Thymus (tissue), 14 donors: ENCODE measurements at places on chromosomes 3 and 15. TPM values are rescaled to one million over a fixed set of nuclear protein-coding genes. Genes with fewer than 3 reads are reported as not detected.

GRCh38 chr15:45943240-45943639 is 308.4 kb downstream of the SQOR start:
- H3K4me3 ChIP-seq, result no peak overlapping the region
- H3K4me1 ChIP-seq, result no peaks in the 10 kb centered on the region
- no peaks in the 10 kb centered on the region for H3K36me3 ChIP-seq
- H3K27ac ChIP-seq, result no peak overlapping the region

DNA sequence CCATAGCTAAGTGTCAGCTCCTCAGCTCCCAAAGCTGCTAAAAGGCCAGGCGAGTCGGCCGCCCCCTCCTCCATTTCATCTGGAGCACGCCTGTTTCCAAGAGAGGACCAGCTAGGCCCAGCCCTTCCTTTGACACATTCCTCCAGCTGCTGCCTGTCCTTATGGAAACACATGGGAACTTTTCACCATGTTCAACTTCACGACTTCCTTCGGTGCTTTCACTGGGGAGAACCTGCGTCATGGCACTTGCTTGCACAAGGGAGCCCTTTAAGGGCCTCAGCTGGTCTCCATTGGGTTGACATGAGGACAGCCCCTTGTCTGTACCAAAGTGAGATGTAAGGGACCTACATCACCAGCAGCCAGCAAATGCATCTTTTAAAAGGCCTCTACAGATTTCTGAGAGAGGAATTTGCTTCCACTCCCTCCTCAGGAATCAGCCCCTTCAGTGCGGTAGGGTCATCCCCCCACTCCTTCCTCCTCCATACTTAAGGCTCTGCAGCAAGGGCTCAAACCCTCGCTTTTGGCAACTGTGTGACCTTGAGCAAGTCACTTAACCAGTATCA is 2.1 kb downstream of the MAGI1 start:
- H3K27ac ChIP-seq, result no peak overlapping the region
- DNase-seq, result no peak
- H3K4me1 ChIP-seq, result peaks cover 14% of the 10 kb centered on the region

- DNase-seq, result no peak
- no peaks in the 10 kb centered on the region for H3K36me3 ChIP-seq
- H3K4me3 ChIP-seq, result no peak overlapping the region
- H3K27ac ChIP-seq, result no peak overlapping the region
Measured at GRCh38 chr3:160601288-160601687, 35.9 kb upstream of the KPNA4 start.

DNA sequence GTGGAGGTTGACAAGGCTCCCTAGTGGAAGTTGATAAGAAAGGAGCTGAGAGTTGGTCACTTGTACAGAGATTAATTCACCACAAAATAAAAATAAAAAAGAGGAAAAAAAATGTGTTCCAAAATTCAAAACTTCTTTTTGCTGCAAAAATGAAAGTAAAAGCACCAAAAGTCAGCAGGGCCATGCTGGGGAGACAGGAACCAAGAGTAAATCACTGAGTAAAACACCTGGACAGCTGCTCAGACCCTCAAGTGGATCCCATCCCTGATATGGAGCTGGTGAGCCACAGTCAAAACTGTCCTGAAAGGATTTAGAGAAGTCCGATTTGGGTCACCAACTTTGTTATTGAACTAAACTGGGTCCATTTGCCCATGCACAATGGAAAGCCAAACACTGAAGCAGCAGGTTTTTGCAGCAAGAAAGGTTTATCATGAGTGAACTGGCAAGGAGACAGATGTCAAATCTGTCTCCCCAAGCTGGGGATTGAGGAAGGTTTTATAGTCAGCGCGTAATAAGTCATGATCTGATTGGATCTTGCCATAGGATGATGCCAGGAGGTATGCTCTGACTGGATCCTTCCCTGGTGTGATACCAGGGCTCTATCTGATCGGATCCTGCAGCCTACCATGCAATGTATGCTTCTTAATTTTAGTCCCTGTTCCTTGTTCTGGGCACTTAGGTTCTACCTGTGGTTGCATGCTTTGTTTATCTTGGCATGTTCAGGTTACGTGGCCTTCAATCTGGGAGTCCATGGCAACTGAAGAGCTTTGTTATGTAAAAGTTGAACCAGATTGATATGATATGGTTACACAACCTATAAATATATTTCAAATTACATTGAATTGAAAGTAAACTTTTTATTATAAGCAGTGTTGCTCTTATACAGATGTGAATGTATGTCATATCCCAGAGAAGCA is 313.2 kb downstream of the POLQ start:
- no peaks in the 10 kb centered on the region for H3K36me3 ChIP-seq
- no peaks in the 10 kb centered on the region for H3K4me1 ChIP-seq
- H3K27ac ChIP-seq, result no peak overlapping the region
- no peaks in the 10 kb centered on the region for H3K27me3 ChIP-seq
- H3K4me3 ChIP-seq, result no peak overlapping the region

DNA sequence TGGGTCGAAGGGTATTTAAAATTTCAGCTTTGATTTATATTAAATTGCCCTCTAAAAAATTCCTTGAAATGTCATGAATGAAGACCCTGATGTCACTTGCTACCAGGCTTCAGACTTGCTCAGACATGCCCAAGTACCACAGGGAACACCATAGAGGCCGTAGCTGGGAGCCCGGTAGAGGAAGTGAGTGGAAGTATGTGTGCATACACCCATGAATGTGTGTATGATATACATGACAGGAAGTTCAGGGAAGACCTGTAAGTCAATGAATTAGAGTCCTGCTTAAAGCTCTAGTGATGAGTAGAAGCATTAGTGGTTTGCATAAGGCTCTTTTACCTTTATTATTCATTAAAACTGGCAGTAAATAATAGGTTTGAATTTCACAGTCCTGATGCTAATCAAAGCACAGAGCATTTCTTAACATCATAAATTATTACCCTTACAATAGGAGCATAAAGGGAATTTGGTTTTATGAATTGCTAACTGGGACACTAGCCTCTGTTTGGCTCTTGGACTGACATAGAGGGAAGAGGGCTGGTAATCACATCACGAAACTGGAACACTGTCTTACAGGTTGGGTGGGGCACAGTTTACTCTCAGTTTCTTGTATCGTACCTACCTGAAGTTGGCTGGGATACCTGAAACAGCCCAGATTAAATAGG is 144.4 kb downstream of the CHST2 start:
- no peak for DNase-seq
- H3K36me3 ChIP-seq, result no peaks in the 10 kb centered on the region
- H3K27me3 ChIP-seq, result no peaks in the 10 kb centered on the region
- no peak overlapping the region for H3K4me3 ChIP-seq
- no peak overlapping the region for H3K27ac ChIP-seq

DNA sequence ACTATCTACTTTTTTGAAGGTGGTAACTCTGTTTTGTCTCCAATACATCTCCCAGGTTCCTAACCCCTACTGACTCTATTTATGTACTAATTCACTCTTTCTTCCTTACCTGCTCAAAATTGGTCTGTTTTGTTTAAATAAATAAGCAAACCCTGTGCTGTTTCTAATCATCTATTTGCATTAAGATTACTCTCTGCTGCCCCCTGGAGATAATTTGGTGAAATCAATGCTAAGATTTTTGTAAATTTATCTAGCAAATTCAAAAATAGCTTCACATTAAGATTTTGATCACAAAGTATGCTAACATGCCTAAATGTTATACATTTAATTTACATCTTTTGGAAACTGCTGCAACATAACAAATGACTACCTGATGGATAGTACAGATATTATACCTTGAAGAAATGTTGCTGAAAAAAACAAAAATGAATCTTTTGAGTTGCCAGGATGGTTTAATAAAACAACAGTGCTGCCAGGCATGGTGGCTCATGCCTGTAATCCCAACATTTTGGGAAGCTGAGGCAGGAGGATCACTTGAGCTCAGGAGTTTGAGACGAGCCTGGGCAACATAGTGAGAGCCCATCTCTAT is 4.4 kb upstream of the CD200R1 start:
- no peak overlapping the region for H3K4me3 ChIP-seq
- H3K27me3 ChIP-seq, result no peaks in the 10 kb centered on the region
- no peak for DNase-seq

DNA sequence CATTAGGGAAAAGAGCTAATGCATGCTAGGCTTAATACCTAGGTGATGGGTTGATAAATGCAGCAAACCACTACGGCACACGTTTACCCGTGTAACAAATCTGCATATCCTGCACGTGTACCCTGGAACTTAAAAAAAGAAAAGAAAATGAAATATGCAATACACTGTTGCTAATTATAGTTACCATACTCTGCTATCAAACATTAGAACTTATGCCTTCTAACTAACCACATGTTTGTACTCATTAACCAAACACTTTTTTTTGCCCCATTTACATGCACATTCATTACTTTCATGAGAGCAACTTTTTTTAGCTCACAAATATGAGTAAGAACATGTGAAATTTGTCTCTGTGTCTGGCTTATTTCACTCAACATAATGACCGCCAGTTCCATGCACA is 253.1 kb downstream of the CGGBP1 start:
- H3K4me3 ChIP-seq, result no peak overlapping the region
- H3K27ac ChIP-seq, result no peak overlapping the region
- no peak for DNase-seq
- no peaks in the 10 kb centered on the region for H3K36me3 ChIP-seq
- peaks cover 4% of the 10 kb centered on the region for H3K4me1 ChIP-seq

- no peak overlapping the region for H3K27ac ChIP-seq
- no peaks in the 10 kb centered on the region for H3K36me3 ChIP-seq
- H3K27me3 ChIP-seq, result no peaks in the 10 kb centered on the region
- DNase-seq, result no peak
Measured at GRCh38 chr3:170840291-170840859, 29.6 kb downstream of the RPL22L1 start.

GRCh38 chr3:13557926-13558325 is 9.0 kb downstream of the FBLN2 start:
- H3K27me3 ChIP-seq, result no peaks in the 10 kb centered on the region
- H3K27ac ChIP-seq, result no peak overlapping the region
- no peak for DNase-seq

GRCh38 chr3:128194843-128195242 is 41.6 kb downstream of the EEFSEC start:
- H3K27me3 ChIP-seq, result no peaks in the 10 kb centered on the region
- DNase-seq, result no peak
- peaks cover 6% of the 10 kb centered on the region for H3K4me1 ChIP-seq
- no peaks in the 10 kb centered on the region for H3K36me3 ChIP-seq
- H3K27ac ChIP-seq, result no peak overlapping the region
- H3K4me3 ChIP-seq, result no peak overlapping the region

DNA sequence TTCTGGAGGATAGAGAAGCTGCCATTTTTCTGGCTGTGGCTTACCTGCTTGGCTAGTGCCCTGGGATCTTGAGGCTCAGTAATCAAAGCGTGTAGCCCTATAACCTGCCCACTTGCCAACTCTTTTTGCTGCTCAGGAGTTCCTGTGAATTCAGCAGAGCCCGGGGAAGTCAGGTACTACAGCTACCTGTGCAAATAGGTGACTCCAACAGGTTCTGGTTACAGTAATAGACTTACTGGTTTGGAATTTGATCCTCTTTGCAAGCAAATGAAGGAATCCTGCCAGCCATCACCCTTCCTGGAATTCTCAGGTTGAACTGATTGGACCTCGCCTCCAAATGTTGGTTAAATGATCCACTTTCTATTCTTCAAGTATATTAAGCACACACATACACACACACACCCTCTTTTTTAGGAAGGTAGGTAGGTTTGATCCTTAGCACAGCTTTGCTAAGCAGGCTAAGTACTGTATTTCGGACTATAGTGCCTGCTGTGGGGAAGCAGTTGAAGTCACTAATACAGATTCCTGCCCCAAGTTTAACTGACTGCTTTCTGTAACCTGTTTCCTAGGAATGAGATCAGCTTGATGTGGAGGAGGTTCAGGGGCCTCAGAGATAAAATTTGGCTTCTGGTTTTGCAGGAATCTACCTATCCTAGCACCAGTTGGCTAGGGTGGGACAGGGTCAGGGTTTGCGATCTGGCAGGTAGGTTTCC is 2.3 kb downstream of the PPCDC start:
- DNase-seq, result no peak
- H3K27ac ChIP-seq, result no peak overlapping the region
- peaks cover 10% of the 10 kb centered on the region for H3K36me3 ChIP-seq
- no peak overlapping the region for H3K4me3 ChIP-seq

GRCh38 chr3:39110041-39110639 is 2.7 kb downstream of the TTC21A start:
- no peak overlapping the region for H3K27ac ChIP-seq
- H3K36me3 ChIP-seq, result no peaks in the 10 kb centered on the region
- no peak for DNase-seq
- H3K27me3 ChIP-seq, result no peaks in the 10 kb centered on the region
- no peak overlapping the region for H3K4me3 ChIP-seq

GRCh38 chr15:64772964-64773363 is 2.4 kb downstream of the RBPMS2 start:
- H3K36me3 ChIP-seq, result no peaks in the 10 kb centered on the region
- no peak for DNase-seq
- peaks cover 9% of the 10 kb centered on the region for H3K4me1 ChIP-seq
- H3K27ac ChIP-seq, result no peak overlapping the region

DNA sequence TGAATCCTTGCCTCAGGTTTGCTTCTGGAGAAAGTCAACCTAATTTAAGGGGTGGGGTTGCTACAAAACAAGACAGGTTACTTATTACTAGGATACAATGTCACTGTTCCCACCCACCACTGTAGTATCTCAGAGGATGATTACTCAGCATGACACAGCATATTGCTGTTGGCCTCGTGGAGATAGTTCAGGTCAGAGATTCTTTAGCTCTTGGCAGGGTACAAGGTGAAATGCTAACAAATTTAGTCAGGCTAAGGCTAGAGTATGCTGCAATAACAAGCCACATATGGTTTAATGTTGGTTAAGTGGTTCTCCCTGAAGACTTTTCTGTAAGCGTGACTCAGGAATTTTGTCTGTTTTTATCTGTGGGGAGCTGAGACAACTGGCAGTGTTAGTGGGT is 161.8 kb downstream of the EDEM1 start:
- no peaks in the 10 kb centered on the region for H3K4me1 ChIP-seq
- no peaks in the 10 kb centered on the region for H3K27me3 ChIP-seq
- H3K4me3 ChIP-seq, result no peak overlapping the region
- no peak overlapping the region for H3K27ac ChIP-seq
- no peaks in the 10 kb centered on the region for H3K36me3 ChIP-seq

DNA sequence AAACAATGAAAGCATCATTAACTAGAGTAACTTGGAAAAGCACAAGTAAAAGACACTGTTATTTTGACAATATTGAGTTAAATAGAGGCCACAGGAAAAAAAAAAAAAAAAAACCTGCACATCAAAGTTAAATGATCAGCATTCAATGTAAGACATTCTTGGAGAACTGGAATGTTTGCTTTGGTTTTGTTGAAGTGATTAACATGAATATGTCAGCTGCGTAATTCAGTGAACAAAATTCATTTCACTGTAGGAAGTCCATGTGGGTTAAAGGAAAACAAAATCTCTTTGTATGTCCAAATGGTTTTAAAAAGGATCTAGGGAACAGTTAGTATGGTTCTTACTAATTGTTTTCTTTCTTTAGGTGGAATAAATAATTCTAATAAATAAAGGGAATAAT is 252.8 kb upstream of the CNTN6 start:
- no peak overlapping the region for H3K27ac ChIP-seq
- no peak overlapping the region for H3K4me3 ChIP-seq
- no peaks in the 10 kb centered on the region for H3K36me3 ChIP-seq
- H3K4me1 ChIP-seq, result no peaks in the 10 kb centered on the region
- DNase-seq, result no peak

The BOC gene
- 5.5 TPM for total RNA-seq

The CFAP20DC gene
- total RNA-seq, result 1.6 TPM

The TM4SF18 gene
- 3.2 TPM for total RNA-seq

The PLA2G4E gene
- 0.05 TPM for total RNA-seq

The ARNT2 gene
- 1.4 TPM for total RNA-seq

The RHOV gene
- 3.4 TPM for total RNA-seq
